Foreskin keratinocyte (primary cell): ENCODE measurements at places on chromosomes 13 and 19.

GRCh38 chr19:12880551-12881171, 588 bp downstream of the DNASE2 start:
- DNase-seq = no peak

- DNase-seq = peak; percentile 79
These were observed 87.2 kb upstream of the C1QTNF9B start for GRCh38 chr13:23984546-23984945.

- DNase-seq = peak; percentile 83
These were observed at the start of gene ALG11 for GRCh38 chr13:52011632-52012511. ALG11 (plus strand) TSS chr13:52012398; CDS start chr13:52012419, 21 bp downstream.

DNA sequence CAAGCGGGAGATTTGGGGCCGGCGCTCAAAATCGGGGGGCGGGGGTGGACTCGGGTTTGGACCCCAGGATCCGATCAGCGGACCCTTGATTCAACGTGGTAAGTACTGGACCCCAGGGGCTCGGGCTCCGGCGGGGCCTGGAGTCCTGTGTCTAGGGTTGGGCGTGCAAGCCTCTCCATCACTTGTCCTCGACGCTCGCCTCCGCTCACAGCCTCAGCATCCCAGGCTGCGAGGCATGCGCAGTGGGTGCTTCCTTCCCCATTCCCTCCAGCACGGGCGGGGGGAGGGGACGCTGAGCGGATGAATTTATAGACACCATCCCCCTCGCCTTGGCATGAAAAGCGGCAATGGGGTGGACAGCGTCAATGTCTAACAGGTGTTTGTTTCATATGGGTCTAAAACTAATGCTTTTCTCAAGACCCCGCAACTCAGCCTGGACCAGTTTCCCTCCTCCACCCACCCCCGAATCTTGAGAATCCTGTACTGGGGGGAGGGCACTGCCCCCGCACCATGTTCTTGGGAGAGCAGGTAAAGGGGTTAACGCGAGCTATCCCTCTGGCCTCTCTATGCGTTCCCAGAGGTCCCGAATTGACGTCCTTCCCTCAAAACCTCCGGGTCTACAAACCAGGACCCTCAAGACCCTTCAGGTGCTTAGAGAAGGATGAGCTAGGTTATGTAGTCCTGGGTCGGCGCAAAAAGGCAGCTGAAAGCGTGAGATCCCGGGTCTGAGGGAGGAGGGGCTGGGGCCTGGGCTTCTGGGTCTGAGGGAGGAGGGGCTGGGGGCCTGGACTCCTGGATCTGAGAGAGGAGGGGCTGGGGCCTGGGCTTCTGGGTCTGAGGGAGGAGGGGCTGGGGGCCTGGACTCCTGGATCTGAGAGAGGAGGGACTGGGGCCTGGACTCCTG, 579 bp downstream of the CPT1C start:
- no peak for DNase-seq

GRCh38 chr13:35808846-35809245, 322.3 kb downstream of the DCLK1 start:
- no peak for DNase-seq

DNA sequence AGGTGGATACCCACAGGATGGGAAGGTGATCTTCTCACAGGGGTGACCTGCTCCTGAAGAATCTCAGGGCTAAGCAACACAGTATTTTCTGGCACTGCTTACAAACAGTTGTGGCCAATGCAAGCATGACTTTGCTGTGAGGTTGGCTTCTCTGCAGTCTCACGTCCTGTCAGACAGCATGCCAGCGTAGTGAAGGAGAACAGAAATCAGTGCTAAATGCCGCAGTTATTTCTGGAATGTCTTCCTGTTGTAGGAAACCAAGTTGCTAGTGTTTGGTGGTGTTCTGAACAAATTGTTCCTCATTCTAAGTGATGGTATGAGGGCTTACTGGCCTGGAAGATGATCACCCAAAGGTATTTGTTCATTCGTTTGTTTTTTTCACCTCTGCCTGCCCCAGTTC, 320.1 kb downstream of the MTUS2 start:
- no peak for DNase-seq

- DNase-seq = no peak
These were observed 147.7 kb upstream of the SOX1 start for GRCh38 chr13:111919286-111919685.

DNA sequence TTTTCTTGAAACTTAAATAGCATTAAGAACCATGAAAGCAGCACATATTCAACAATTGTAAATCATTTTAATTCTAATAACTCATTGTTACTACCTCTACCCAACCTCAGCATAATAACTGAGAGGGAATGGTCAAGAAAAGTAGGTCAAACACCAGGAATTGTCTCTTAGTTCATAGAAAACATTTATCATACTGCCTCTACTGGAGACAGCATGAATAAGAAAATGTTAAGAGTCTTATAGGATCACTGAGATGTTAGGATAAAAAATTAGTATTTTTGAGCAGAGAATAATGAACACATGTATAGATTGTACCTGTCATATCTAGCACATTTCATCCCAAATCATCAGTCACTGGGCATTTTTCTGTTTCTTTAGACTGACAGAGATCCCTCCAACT, 515.3 kb downstream of the PCDH9 start:
- DNase-seq = no peak

GRCh38 chr19:47027586-47028088, 8.0 kb downstream of the NPAS1 start:
- no peak for DNase-seq

GRCh38 chr13:75788481-75788981, 152.4 kb downstream of the LMO7 start:
- DNase-seq = no peak

DNA sequence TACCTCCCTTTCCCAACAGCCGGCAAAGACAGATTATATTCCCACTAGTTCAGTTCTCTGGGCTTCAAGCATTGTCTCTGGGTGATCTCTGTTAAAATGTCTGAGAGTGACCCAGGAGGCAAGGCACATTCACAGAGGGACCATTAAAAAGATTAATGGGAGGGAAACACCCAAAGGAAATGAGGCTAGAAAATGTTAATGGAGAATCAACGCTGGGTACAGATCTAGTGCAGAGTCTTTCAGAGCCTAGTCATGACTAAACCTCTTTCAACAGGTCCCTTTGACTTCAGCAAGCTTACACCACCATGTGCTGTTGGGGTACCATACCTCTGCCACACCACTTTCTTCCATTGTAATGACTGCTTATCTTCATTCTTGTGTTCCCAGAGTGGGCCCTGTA, 358.6 kb downstream of the DCT start:
- DNase-seq = no peak

GRCh38 chr19:47228168-47228936, 2.6 kb downstream of the BBC3 start:
- DNase-seq = no peak

DNA sequence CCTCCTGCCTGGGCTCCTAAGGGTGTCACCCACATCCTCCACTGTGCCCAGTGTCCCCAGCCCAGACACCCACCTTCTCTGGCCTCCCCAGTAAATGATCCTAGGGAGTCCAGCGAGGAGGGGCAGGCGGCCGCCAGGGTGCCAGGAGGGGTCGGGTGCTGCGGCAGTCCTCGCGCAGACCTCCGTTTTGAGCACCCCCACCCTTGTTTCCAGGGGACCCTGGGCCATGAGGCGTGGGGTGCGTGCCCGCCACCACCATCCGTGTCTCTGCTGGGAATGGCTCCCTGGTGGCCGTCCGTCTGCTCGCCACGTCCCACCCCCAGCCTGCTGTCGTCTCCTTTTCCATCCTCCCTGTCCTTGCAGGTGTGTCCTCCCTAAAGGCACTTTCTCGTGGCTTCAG, 133.0 kb downstream of the KDM4B start:
- no peak for DNase-seq

DNA sequence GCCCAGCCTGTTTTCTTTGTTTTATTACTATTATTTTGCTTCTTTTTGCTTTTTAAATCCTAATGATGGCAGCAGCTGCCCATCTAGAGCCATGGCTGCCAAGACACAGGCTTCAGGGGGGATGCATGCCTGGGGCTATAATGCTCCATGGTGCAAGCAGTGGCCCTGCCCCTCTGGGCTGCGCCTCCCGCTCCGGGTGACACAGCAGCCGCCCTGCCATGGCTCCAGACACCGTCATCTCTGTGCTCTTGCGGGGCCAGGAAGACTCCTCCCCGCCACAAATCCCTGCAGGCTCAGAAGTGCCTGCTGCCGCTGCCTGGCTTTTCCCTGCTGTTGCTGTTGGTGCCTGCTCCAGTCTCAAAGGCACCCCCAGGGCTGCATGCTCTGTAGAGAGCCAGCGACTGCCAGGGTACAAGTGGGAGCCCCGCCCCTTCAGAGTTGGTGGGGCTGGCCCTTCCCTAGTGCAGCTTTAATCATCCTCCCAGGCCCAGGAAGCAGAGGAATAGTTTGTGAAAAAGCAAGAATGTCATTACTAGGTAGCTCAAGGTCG, 581.5 kb downstream of the FGF9 start:
- DNase-seq = no peak

GRCh38 chr13:51112771-51113170, 1.7 kb upstream of the C13orf42 start:
- DNase-seq = peak; percentile 41

GRCh38 chr19:39467941-39468340, 12.7 kb upstream of the TIMM50 start:
- DNase-seq = no peak

DNA sequence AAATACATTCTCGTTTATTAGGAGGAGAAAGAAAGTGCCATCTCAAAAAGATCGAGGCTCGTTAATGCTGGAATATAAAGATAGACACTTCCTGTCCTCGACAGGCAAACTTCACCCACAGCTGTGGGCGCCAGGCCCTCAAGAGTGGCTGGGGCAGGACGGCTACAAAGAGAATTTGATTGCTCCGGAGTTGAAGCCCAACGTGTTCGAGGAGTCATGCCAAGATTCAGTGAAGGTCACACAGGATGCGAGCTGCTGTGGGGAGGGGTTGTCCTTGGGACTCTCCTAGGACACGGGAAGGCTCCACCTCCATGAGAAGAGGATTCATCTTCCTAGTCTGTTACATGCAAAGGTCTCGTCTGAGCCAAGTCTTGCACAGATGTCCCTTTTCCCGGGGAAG, 16.3 kb upstream of the PTPRS start:
- no peak for DNase-seq

DNA sequence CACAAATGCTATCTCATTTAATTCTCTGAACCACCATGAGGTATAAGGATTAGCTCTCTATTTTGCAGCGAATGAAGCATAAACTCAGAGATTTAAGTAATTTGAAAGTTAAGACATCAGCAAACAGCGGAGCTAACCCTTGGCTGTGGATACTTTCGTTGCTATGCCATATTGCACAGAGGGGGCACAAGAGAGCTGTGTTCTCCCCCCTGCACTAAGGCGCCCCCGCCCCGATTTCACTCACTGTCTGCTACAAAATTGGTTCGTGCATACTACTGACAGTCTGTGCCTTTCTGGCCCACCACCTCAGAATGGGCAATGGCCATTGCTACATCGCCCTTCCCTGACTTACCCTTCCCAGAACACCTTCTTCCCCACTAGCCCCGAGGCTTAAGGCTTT, 105.7 kb upstream of the OBI1 start:
- no peak for DNase-seq

- no peak for DNase-seq
These were observed 321.7 kb downstream of the DLEU7 start for GRCh38 chr13:50521831-50522149.

- DNase-seq = peak; percentile 77
These were observed 4.1 kb upstream of the CIRBP start for GRCh38 chr19:1264801-1265614.

- no peak for DNase-seq
These were observed 9.2 kb downstream of the NOSIP start for GRCh38 chr19:49570997-49571676.

GRCh38 chr13:114142137-114142550, 9.7 kb upstream of the RASA3 start:
- no peak for DNase-seq

DNA sequence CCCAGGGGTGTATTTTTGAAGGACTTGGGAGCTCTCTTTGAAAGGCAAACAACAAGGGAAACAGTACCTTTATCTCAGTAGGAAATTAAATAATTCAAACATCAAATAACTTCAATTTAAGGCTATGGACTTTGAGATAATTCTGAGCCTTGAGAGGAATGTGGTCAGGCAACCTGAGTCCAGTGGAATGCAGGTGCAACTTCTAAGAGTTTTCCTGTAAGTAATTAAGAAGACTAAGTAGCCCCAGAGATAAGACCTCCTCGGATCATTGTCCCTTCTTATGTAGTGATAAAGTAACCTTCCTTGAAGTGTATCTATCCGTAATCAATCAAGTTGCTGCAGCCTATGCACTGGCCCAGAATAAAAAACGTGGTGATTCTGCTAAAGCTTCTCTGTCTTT, 29.2 kb downstream of the ZNF701 start:
- no peak for DNase-seq

DNA sequence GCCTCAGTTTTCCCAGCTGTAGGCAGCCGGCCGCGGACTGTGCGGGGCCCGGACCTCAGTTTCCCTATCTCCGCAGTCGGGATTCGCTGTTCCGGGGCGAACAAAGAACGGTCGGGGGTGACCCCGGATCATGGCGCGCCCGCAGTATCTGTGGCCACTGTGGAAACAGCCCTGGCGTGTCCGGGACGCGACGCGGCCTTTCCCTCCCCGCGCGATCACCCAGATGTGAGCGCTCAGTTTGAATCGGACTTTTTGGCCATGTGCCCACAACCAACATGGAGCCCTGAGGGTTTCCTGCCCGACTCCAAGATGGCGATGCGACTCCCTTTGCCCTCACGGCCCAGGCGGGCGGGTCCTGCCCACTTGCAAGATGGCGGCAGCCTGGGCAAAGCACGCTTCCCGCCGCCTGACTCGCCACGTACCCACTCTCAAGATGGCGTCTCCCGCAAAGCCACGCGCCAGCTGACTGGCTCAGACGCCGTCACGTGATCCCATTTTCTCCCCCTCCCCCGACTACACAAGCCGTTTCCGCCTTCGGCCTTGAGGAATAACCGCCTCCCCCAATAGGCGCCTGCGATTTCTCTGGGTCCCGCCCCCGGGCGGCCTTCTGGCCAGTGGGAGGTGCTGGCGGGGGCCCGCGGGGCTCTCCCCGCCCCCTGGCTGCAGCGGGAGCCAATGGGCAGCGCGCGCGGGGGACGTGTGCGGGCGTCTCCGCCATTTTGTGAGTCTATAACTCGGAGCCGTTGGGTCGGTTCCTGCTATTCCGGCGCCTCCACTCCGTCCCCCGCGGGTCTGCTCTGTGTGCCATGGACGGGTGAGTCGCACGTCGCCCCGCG, at the start of gene PTBP1:
TSS of gene PTBP1 (plus strand) at position 761 of the 836 bp plus-strand sequence. CDS start at position 807, 46 bp downstream.
- peak; percentile 100 for DNase-seq

- DNase-seq = peak; percentile 46
These were observed 8.9 kb downstream of the ISYNA1 start for GRCh38 chr19:18428787-18429674.

- DNase-seq = peak; percentile 65
These were observed 390.8 kb downstream of the FOXO1 start for GRCh38 chr13:40275636-40276035.

DNA sequence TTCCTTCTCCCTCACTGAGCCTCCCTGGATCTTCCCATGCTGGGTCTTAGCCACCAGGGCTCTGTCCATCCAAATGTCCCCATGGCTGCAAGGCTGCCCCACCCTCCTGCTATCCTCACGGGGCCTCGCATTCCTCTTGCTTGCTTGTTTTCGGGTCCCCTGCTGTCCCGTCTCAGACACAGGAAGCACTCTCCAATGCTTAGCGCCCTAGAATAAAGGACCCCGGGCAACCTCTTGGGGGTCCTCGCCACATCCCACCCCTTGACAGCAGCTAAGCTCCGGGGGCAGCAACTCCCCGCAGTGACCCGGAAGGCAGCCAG, 23.7 kb downstream of the SH3GL1 start:
- DNase-seq = no peak

GRCh38 chr13:90798381-90798780, 549.1 kb upstream of the MIR17HG start:
- DNase-seq = no peak

GRCh38 chr13:42047561-42048341, 697 bp upstream of the DGKH start:
- peak; percentile 78 for DNase-seq
